ENCODE measurements at places on chromosomes 1 and 21.
A peak's percentile ranks its signal among the peaks of the same experiment; 100 is the strongest.

DNA sequence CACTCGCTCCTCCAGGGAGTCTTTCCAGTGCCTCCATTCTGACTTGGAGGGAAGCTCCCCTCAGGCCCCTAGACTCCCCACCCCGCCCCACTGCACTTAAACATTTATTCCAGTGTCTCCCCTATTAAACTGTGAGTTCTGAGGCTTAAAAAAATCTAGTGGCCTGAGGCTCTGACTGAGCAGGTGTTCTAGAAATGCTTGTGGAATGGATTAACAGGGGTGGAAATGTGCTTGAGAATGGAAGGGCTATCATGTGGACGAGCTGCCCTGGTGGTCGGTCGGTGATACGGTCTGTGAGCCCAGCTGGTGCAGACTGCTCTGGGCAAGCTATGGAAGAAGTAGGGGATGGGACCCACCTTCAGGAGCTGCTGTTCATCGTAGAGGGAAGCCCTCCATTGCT is 130.2 kb downstream of the PEX14 start:
- DNase-seq: no peak

DNA sequence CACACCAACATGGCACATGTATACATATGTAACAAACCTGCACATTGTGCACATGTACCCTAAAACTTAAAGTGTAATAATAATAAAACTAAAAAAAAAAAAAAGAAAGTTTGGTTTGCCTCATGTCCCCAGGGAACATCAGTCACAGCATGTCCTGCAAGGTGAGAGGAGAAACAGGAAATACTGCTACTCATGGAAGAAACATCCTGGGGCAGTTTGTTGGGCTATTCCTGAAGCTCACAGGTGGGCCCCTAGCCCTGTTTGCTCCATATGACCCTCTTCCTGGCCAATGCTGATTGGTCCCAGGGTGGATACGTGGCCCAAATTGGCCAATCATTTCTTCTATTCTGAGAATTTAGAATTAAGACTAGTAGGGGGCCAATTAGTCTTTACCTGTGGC is 103.4 kb upstream of the ADAR start:
- no peak for DNase-seq

- no peak for DNase-seq
These were observed 77.0 kb downstream of the MORN1 start for GRCh38 chr1:2314273-2314802.

- DNase-seq: no peak
These were observed 20.2 kb upstream of the ZMYM1 start for GRCh38 chr1:35058988-35059387.

GRCh38 chr1:241896670-241896962 is 48.6 kb downstream of the EXO1 start:
- DNase-seq: no peak

GRCh38 chr1:234533034-234533891 is 54.3 kb upstream of the TARBP1 start:
- no peak for DNase-seq

DNA sequence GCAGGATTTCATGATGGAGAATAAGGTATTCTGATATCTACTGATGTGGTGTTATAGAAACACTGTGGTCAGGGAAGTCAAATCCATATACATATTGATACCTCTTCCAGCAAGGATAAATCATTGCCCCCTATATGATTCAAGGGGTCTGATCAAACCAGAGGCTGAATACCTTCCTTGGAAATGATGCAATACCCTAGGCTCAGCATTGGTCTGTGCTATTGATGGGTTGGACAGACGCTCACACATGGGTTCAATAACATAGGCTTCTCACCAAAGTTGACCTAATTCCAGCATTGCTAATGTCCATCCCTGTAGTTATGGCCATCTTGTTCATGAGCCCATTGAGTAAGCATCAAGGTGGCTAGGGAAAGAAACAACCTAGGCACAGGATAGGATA is 257.0 kb upstream of the USP24 start:
- no peak for DNase-seq

GRCh38 chr1:233656687-233657086 is 42.8 kb downstream of the KCNK1 start:
- DNase-seq: no peak

GRCh38 chr1:66681686-66682085 is 70.6 kb upstream of the DYNLT5 start:
- DNase-seq: no peak

GRCh38 chr1:12053752-12054548 is 9.2 kb upstream of the TNFRSF8 start:
- no peak for DNase-seq

GRCh38 chr1:71399594-71399993 is 318.8 kb upstream of the ZRANB2 start:
- no peak for DNase-seq

DNA sequence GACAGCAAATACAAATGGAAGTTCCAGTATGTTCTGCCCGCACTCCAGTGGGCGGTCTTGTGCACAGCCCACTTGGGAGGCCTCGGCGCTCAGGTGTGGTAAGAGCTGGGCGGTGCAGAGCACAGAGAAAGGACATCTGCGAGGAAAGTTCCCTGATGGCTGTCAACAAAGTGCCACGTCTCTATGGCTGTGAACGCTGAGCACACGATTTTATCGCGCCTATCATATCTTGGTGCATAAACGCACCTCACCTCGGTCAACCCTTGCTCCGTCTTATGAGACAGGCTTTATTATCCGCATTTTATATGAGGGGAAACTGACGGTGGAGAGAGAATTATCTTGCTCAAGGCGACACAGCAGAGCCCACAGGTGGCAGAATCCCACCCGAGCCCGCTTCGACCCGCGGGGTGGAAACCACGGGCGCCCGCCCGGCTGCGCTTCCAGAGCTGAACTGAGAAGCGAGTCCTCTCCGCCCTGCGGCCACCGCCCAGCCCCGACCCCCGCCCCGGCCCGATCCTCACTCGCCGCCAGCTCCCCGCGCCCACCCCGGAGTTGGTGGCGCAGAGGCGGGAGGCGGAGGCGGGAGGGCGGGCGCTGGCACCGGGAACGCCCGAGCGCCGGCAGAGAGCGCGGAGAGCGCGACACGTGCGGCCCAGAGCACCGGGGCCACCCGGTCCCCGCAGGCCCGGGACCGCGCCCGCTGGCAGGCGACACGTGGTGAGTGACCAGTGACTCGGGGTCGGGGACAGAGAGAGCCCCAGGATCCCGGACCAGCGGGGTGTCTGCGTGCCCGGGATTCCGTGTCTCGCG is at the start of gene IL12RB2:
Gene IL12RB2 (plus strand): TSS at position 623 of the 810 bp plus-strand sequence. CDS start 12,496 bp downstream, outside the sequence.
- DNase-seq: peak; percentile 62

GRCh38 chr1:74679811-74680210 is 6.2 kb upstream of the ERICH3 start:
- no peak for DNase-seq

DNA sequence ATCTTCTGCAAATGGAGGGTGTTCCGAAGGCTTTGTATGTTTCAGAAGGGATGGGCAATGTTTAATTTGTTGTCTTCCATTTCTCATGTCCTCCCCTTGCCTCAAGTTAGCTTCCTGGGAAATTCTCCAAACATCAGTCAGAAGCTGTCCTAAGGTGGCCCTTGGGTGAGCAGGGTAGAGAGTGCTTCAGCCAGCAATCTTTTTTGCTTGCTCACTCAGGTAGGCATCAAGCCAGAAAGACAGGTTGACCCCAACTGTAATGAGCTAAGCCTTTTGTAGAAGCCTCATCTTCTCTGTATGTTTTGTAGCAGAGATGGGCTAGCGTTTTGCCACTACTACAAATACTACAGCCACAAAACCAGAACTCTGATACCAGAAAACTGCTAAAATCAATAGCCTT is 321.5 kb upstream of the FAM78B start:
- DNase-seq: no peak

- no peak for DNase-seq
These were observed 258.1 kb upstream of the RAB4A start for GRCh38 chr1:229012823-229013222.

GRCh38 chr1:179090522-179090921 is 8.7 kb downstream of the TOR3A start:
- no peak for DNase-seq

GRCh38 chr1:154954541-154954940 is 1.4 kb downstream of the PBXIP1 start:
- no peak for DNase-seq

DNA sequence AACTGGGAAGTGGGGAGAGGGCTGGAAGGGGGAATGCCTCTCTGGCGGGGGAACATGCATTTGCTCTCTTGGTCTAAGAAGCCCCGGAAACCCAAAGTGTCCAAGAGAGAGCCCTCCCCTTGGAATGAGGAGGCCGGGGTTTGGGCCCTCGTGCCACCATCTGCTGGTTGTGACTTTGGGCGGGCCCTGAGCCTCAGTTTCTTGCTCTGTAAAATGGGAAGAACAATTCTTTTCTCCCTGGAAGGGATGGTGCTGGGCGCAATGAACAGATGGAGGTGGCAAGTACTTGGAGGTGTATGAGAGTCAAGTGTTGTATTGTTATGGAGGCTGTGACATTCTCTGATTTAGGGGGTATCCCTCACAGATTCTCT is 69.9 kb upstream of the TARDBP start:
- DNase-seq: no peak

- DNase-seq: no peak
These were observed 765 bp downstream of the VAMP3 start for GRCh38 chr1:7771823-7772299.

DNA sequence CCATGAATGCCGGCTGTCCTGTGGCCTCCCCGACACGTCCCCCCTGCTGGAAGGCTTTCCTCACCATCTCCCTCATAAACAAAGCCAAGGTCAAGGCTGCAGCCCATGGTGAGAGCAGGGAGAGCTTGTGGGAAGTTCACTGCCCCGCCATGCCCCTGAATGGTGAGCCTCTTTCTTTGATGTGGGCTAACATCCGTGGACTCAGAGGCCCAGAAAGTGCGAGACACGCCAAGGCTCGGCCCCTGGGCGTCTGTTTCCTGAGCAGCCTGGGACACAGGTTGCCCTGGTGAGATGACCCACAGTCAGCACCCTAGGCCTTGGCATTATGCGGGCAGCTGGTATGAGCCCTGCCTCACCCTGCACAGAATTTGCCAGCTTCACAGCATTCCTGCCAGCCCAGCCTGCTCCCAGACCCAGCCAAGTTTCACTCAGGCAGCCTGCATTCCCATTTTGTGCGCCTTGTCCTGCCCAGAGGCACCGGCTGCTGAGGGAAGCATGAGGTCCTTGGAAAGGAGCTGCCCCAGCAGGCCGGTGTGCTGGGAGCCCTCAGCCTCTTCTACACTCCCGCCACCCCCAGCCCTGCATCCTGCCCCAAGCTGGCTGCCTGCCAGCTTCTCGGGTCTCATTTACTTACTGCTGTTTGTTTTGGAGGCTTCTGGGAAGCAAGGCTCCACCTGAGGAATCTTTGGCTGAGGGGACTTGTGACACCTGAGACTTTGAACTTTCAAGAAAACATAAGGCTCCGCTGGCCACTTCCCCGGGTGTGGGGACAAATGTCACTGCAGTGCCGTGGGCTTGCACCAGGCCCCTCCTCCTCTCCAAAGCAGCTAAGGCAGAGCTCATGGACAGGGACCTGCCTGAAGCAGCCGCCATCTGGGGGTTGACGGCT is 31.9 kb downstream of the NEK2 start:
- DNase-seq: peak; percentile 8

- DNase-seq: no peak
These were observed 150.5 kb downstream of the PLPPR5 start for GRCh38 chr1:98854137-98854536.

DNA sequence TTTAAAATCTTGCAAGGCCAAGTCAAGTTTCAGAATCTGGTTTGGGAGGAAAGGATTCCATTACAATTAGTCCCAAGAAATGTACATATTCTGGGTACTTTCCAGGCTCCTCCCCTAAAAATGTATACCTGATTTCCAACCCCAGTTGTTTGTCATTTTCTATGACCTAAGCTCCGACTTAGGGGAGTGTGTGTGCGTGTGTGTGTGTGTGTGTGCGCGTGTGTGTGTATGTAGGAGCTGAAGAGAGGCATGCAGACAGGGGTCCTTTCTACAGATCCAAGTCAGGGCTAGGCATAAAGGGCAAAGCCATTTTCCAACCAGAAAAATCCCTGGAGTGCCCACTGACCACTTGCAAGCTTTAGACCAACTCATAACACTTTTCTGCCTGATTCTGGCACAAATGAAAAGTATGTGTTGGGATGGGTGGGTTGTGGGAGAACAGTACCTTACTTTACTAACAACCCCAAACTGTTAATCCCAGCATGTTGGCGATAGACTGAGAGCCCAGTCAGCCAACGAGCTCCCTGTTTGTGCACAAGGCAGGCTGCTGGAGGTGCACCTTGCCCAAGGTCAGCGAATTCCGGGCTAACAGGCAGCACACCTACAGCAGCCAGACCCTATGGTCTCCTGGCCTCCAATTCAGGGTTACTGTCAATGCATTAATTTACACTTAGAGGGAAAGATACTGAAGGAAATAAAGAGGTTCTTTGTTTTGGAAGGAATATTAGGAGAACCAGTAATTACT is 1.7 kb downstream of the TRABD2B start:
- DNase-seq: no peak

GRCh38 chr21:35940074-35940927 is 120.0 kb downstream of the SETD4 start:
- no peak for DNase-seq

DNA sequence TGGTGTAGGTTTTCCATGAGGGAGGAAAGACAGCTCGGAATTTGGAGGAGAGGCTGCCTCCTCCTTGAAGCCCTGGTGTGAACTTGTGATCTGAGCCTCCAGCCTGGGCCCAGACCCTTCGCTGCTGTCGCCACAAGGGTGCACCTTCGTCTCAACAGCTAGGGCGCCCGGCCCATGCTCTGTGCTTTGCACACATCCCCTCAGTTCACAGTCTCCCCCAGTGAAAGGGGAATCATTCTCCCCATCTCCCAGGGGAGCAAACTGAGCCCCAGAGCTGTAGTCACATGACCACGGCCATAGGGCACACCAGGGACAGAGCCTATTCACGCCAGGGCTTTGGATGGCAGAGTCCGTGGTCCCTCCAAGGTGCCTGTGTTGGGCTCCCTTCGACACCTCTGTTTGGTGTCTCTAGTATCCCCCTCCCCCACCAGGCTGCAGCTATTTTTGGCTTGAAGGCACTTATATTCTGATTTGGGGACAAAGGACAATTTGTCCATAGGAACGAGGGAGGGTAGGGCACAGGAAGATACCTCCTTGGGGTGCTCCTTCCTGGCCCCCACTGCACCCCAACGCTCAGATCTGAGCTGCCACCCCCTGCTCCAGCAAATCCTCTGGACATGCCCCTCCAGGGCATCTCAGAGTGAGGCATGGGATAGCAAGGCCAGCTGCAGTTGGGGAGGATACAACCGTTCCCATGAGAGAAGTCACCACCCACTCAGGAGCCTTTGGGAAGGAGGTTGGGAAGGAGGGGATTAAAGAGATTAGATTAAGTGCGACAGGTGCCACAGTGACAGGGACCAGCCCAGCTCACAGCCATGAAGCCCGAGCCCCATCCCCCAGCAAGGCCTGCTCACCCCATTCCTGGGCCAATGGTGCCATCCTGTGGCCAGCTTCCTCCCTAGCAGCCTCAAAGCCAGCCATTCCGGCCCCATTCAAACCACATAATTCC is 15.7 kb downstream of the MATN1 start:
- DNase-seq: peak; percentile 40

- DNase-seq: no peak
These were observed 3.2 kb upstream of the SAMD11 start for GRCh38 chr1:920521-920920.

GRCh38 chr21:16644685-16645084 is 868.2 kb upstream of the CXADR start:
- DNase-seq: no peak

Measured in stimulated activated CD4-positive, alpha-beta T cell treated with anti-CD3 and anti-CD28 coated beads, TNF-alpha, amount 100 ng/mL, for 24 hours (primary cell).